ENCODE measurements at places on chromosomes 2 and 18.

DNA sequence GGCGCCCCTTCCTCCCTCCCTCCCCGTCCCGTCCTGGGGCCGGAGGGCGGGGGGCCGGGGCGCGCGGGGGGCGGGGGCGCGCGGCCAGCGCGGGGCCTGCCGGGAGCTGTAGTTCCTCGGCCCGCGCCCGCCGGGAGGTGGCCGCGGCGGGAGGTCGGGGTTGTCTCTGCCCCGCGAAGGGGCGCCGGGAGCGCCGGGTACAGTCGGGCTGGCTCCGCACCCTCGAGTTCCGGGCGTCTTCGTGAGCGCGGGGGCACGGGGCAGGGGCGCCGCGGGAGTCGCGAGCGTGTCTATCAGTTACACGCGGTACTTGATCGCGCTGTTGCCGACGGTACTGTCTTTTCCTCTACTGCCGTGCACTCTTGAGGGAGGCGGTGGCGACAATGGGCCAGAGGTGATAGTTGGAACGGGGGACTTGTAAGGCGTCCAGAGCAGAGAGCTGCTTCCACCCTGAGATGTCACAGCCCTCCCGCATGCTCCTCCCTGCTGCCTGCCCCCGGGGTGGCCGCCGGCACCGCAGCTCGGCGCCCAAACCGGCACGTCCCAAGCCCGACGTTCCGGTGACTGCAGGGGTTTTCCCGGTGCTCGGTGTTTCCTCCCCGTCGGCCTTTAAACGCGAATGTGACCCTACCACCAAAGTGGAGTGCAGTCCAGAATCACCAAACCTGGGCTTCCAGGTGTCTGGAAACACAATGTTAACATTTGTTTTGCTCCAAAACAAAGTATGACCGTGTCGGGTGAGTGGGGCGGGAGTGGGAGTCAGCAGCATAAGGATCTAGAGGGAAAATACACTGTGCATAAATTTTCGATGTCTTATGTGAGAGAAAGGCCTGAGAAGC, at the start of gene PRKD3:
Gene PRKD3 (minus strand): TSS at position 48 of the 839 bp plus-strand sequence. CDS start 8,309 bp downstream, outside the sequence.
- peak; percentile 87 for DNase-seq

DNA sequence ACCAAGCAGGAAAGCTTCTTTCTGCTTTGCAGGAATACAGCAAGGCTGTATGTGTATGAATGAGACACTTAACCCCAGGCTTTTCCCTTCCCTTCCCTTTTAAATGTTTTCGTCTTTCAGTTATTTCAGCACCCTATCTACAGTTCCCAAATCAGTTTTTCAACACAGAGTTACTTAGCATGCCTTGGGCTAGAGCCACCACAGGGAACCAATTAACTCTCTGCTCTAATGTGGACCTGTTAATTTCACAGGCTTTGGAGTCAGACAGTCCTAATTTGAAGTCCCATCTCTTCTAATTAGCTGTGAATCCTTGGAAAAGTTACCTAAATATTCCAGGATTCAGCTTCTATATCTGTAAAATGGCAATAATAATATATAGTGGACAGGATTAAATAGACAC, 89.2 kb upstream of the REG3A start:
- DNase-seq = no peak

DNA sequence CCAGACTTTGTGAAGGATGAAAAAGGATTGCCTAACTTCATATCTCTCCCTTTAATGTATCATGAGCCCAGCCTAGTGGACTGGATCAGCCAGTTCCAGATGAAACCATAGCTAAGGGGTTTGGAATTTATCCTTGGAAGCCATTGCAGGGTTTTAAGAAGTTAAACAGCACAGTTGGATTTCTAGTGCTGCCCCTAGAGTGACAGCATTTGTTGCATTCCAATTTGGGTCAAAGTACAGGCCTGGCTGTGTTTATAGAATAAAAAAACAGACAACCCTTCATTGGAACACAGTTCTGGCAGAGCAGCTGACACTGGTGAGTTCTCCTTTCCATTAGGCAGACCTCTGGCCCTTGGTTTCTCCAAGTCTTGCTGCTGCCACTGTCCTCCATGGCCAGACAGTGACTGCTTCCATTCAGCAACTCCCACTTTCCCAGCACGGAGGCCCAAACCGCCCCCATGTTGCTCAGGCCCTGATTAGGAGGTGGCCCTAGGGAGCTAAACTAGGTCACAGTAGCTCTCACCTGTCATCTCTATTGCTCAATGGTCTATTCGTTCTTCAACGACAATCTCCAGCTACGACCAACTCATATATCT, 8.0 kb downstream of the GPR39 start:
- DNase-seq = no peak

GRCh38 chr2:10647441-10647840, 42.3 kb downstream of the NOL10 start:
- DNase-seq = no peak

DNA sequence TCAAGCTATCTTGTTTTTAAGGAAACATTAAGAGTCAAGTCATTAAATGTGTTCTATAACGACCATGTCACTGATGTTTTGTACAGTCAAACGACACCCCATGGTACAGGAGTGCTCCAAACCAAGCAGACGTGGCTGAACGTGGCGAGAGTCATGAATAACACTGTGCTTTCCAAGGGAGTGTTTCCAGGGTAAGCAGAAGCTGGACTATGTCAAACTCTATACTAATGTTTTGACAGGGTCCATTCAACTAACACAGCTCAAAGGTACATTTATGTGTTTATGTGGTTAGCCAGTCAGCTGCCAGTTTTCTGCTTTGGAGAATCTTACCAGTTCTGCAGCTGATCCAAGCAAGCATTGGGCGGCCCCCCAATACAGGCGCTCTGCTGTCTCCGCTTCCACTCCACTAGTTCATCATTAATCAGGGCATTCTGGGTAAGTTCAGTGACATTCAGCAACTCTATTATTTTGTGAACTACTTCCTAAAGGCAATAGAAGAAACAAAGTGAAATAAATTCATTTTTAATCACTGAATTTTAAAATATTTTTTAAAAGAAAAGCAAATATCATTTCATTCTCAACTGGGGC, 16.4 kb downstream of the STAT1 start:
- DNase-seq = no peak

- DNase-seq = no peak
These were observed 1329.5 kb upstream of the ZEB2 start for GRCh38 chr2:145849466-145849865.

DNA sequence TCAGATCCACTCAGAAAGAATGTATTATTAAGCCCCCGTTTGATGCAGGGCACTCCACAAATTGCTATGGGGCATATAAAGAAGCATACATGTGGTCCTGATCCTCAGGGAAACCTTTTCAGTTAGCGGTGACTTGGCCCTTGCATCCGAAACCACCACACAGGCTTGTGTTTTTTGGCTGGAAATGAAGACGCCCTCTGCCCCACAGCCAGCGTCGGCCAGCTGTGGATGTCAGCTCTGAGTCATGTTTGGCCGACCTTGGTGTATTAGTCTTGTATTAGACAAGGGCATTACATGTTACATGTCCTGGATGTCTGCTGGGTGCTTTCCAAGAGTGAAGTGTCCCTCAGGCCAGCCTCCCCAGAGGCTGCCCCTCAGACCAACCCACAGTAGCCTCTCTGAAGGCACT, 107.6 kb upstream of the MAP3K20 start:
- DNase-seq = no peak

DNA sequence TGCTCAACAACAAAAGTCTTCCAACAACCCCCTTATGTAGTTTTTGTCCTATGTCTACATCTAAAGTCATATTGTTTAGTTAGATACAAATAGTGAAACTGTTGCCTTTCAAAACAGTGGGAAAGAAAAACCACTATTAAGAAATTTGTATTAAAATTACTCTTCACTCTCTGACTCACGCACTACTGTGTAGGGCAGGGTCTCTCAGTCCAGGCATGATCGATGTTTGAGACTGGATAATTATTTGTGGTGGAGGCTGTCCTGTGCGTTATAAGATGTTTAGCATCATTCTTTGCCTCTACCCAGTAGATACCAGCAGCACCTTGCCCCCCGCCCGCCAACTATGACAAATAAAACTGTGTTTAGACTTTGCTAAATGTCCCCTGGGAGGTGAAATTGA, 369.4 kb upstream of the ZEB2 start:
- DNase-seq = no peak

DNA sequence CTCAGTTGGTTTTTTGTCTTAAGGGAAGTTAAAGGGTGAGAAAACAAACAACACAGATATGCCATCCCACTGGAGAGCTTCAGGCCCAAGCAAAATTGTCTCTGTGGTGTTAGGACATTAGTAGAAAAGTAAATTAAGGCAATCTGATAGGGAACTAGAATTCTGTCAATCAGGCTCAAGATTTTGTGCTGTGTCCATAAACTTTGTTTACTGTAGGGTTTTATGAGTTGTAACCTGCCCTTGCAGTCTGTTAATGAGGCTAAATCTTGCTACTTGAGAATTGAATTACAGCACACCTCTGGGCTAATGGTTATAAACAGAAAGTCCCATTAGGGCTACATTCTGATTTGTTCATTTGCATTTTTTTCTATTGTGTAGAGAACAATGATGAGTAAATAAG, 78.0 kb upstream of the OTX1 start:
- DNase-seq = no peak

GRCh38 chr18:79874553-79875530, 76.6 kb downstream of the SLC66A2 start:
- DNase-seq = peak; percentile 17

DNA sequence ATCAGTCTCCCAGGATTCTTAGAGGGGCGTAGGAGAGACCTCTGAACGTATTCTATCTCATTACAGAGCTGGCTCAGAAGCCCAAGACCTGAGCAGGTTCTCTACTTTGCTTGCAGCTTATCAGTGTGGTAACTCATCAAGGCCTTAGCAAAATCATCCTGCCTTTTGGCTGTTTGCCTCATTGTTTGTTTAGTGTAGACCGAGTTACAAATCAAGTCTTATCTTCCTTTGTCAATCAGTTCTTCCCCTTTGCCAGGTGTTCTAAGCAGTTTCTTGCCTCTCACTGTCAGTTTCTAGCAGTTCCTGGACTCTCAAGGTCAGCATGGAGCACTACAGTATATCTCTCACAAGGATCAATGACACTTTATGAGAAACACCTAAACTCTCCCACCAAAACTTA, 30.9 kb upstream of the NAB1 start:
- no peak for DNase-seq

DNA sequence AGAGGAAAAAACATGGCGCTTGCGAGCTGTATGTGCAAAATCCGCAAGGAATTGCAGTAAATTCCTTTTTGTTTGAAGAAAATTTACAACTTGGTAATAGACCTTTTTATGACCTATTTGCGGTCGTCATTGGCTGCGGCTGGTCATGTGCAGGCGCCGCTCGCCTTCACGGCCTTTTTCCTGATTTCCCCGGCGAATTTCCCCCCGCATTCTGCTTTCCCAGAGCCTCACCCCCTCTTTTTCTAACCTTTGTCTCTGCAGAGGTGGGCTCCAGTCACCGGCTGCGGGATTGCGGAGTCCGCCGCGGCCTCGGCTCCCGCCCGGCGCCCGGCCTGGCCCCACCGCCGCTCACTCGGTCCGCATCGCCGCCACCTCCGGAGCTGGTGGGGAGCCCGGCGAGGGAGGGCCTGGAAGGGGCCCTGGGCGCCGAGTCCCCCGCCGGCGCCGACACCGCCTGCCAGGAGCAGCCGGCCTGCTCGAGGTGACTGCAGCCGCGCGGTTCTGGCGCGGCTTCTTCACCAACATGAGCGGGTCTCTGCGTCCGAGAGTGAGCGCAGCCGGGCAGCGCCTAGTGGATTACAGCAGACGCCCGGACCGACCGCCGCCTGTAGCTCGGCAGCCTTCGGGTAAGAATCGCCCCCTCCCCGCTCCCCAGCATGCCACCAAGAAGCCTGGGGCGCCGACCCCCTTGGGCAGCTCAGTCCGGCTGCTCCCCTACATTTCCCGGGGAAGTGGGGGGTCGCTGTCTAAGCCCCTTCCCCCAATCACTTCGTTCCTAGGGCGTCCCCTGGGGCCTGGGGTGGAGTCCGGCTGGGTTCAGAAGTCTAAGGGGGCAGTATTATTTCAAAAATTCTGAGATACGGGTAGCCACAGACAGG, 7.1 kb downstream of the HOXD8 start:
- DNase-seq = no peak

DNA sequence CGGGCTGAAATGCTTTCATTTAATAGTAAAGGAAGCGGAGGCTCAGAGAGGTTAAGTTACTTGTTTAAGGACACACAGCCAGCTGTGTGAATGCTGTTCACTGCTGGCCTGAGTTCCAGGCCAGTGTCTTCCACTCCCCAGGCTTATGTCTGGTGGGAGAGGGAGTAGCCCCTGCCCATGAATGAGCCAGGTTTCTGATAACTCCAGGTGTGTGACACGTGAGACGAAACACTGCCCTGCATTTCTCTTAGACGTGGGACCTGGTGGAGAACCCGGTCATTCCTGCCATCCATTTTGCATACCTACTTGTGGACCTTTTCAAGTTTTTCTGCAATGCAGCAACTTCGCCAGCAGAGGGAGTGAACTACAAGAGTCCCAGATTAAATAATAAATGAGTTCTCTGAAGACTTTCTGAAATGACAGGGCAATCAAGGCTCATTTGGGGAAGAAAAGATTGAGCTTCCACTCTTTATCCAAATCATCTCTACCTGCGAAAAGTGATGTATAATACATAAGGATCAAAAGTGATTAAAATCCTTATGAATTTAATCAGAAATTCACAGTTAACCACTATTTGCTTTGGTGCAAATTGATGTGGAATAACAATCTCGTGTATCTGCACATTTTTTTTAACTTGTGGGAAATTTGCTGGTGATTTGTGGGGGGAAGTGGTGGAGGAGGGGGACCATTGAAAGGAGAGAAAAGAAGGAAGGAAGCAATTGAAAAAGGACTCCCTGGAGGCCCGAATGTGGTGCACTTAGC, 79.4 kb upstream of the ASB18 start:
- DNase-seq = peak; percentile 68

DNA sequence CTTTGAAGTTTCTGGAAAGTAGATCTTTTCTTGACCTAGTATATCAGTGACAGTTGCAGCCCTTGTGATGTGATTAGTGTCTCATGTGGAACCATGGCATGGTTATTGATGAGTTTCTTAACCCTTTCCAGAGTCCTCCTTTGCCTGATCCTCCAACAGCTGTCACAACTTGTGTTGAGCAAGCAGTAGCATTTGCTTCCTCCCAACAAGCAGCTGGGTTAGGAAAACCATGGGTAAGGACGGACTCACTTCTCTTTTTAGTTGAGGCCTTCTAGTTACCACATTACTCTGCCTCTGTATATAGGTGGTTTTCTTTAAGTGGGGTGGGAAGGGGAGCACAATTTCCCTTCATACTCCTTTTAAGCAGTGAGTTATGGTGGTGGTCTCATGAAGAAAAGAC, 96.3 kb downstream of the XRCC5 start:
- DNase-seq = no peak

GRCh38 chr18:75067996-75068645, 140.8 kb downstream of the PTGR3 start:
- no peak for DNase-seq

GRCh38 chr2:88451811-88452564, 505 bp downstream of the FOXI3 start:
- peak; percentile 61 for DNase-seq
